ENCODE measurements at places on chromosomes 11 and 22.

DNA sequence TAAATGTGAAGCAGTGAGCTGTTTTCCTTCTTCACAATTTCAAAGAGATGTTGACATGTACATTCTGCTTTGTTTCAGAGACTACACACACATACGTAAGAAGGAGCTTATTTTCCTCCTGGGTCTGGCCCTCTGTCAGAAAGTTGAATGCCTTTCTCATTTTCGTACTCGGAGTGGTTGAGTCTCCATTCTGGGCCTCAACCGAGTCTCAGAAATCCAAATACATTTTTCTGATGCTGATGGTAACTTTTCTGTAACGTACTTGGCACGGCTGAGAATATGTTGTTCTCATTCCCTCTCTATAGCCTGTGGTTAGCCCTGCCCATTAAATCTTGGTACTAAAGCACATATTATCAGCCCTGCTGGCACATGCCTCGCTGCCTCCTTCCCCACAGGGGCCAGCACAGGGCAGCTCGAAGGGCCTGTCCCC lies 25.3 kb downstream of the PARVA start:
- DNase-seq, result no peak

DNA sequence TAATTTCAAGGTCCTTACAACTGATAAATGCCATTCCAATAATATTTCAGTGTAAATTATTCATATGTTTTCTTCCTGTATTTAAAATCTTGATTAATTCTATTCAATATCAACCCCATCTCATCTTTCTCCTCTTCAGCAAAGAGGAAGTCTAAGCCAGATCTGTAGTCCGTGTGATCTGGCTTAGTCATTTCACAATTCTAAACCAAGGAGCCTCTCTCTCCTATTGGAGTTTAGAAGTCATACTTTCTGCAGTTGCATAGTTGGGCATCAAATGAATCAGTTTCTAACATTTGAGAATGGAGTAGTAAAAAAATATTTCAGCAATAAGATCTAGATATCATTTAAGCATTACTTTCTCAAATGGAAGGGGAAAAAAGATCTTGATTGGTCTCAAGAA lies 354.9 kb downstream of the JRKL start:
- DNase-seq, result no peak

GRCh38 chr22:43293655-43294392 lies 49.3 kb downstream of the SCUBE1 start:
- peak; percentile 75 for DNase-seq

DNA sequence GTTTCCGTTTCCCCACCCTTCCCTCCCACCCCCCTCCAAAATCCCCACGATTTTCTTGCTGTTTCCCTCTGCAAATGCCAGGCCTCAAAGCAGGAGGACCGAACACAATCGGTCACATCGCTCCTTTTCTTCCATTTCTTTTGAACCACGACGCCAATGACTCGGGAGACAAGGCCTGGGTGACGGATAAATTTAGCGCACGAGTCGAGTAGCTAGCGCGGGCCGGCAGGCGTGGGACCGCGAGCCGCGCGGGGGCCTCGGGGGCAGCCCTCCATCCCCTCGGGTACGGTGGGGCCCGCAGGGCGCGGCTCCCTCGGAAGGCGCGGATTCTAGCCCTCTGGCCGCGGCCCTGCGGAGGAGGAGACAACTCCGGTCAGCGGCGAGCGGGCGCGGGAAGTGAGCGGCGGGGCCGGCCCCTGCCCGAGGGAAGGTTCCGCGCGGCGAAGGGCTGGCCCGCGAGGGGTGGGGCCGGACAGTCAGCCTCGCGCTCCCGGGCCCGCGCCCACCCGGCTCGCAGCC lies 414 bp downstream of the JOSD1 start:
- peak; percentile 17 for DNase-seq

DNA sequence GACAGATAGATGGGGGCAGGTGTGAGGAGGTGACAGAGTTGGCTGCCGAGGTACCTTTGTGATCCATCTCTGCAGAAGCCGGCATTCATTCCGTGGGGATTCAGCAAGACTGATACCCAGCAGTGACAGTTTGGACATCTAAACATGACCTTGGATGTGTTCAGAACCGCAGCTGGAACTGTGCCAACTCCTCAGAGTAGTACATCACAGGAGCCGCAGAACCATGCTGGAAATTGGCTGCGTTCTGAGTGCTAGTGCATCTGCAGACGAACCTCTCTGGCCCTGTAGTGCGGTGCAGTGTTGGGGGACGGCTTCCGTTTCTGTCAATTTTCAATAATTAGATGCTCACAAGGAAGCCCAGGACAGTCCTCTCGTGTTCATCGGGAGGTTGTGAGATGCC lies 772.1 kb downstream of the NTM start:
- DNase-seq, result no peak

GRCh38 chr11:78290293-78291176 lies 101.8 kb downstream of the USP35 start:
- DNase-seq, result no peak

DNA sequence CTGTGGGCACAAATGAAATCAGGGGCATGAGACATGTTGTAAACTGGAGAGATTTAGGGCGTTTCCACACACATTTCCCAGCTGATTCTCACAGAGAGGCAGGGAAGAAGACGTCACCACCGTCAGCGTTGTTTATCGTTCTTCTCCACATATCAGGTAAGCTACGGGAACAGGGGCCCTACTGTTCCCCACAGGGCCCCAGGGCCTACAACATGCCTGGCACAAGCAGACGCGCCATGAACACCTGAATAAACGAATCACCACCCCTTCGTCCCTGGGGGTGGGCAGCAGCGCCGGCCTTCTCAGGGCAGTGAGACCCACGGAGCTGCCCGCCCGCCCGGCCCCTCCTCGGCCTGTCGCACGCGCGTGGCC lies 342 bp downstream of the EFCAB6 start:
- no peak for DNase-seq

DNA sequence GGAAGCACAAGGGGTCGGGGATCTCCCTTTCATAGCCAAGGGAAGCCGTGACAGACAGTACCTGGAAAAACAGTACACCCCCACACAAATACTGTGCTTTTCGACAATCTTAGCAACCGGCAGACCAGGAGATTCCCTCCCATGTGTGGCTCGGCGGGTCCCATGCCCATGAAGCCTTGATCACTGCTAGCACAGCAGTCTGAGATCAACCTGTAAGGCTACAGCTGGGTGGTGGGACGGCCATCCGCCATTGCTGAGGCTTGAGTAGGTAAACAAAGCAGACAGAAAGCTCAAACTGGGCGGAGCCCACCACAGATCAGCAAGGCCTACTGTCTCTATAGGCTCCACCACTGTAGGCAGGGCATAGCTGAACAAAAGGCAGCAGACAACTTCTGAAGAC lies 180.2 kb upstream of the SOX6 start:
- no peak for DNase-seq

DNA sequence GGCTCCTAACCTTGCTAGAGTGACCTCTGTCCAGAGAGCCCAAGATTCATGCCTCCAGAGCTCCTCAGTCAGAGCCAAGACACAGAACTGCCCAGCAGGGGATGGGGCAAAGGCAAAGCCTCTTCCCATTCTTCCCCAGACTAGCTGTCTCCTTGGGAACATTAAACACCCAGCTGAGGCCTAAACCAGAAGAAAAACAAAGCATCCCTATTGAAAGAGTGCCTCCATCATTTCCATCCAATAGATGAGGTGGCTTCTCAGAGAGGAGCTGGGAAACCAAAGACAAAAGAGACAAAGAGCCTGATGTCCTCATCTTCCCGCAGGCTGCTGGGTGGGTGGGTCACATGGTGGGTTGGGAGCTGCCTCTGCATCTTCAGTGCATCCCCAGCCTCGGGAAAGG lies 37.4 kb downstream of the COMMD9 start:
- DNase-seq, result no peak
